ENCODE measurements at places on chromosomes 12 and 14.

GRCh38 chr12:46824709-46825108, 1.1 kb downstream of the SLC38A4 start:
- no peak for ATAC-seq

DNA sequence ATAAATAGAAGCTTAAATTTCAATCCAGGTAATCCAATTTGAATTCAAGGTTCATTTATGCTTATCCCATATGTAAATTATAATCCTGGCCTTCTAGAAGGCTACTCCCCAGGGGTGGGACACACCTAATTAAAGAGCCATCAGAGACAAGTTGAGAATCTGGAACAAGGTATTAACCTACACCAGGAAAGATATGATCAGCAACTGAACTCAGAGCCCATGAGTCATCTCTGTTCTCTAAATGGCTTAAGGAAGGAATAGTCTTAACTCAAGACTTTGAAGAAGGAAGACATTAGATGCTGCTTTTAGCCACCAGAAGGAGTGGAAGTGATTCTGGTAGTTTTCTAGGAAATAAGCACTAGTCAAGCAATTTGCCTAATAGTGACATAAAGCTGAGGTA, 88.0 kb downstream of the KIF21A start:
- ATAC-seq, result no peak

DNA sequence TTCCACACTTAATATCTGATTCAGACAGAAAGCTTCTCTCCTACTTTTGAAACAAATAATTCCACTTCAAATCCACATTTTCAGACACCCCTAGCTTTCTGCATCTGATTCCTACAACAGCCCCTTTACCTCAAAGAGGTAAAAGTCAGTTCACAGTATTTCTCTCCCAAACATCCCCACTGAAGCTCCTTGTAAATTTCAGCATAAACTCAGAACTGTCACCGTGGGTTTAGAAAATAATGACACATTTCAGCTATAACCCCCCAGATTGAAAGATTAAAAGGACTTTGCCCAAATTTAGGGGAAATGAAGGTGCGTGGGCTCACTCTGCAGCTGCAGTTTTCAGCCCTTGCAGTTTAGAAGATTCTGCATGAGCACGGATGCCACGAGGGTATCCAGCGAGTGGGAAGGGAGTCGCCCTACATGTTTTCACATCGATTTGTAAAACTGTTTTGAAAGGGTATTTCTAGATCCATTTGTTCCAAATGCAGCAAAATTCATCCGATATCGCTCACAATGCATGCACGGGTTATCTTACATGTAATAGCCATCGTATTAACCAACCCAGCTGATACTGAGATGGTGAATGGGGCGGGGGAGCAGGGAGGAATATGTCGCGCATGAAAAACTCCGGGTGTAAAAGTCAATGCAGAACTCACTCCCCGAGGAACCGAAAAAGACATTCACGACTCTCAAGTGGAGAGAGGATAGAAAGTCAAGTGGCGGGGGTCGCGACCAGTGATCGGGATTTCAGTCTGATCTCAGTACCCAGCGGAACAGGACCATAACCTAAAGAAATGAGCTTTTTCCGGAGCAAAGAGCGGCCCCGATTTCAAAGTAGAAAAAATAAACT, 5.0 kb upstream of the CCND2 start:
- no peak for ATAC-seq

DNA sequence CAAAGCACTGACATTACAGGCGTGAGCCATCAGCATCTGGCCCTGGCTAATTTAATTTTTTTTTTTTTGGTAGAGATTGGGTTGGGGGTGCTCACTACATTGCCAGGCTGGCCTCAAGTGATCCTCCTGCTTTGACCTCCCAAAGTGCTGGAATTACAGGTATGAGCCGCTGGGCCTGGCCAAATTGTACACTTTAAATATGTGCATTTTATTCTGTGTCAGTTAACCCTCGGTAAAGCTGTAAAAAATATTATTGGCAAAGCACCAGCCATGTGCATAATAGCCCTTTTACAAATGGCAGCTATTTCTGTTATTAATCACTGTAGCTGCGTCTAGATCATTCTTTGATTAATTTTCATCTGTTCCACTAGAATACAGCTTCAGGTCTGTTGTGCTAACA, 12.0 kb downstream of the TMEM119 start:
- ATAC-seq, result no peak

DNA sequence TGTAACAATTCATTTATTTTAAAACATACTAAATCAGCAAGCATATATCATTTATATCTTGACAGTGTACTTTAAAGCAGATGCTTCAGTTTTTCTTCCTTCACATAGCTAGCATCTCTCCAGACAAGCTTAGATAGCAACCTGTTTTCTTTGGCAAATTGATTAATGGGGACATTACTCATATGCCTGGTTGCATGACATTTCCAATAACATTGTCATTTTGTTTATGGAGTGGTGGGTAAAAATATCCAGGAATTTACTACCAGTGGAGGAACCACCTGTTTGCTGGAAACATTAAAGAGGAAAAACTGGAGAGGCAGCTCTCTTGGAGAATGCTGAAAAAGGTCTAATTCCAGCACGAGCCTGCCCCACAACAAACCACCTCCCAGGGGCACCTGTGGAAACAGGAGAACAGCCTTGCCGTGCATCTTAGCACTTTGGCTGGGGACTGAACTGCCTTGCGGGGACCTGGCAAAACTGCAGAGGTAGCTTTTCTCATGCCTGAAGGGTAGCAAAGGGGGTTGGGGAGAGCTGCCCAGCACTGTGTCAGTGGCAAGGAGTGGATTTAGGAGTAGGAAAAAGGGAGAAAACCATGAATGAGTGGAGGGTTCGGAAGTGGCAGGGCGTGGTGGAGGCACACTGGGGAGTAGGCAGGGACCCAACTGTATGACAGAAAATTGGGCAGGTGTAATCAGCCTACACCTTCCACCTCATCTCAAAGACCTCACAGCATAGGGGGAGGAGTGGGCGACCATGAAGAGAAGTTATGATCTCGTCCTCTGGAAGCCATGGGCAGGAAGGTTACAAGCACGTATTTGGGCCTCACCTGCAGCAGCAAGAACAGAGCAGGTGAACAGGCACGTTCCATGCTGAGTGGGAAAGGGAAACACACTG, 11.7 kb upstream of the CREBL2 start:
- ATAC-seq, result no peak

All from gastroesophageal sphincter (tissue), 4 donors.